Naive thymus-derived CD4-positive, alpha-beta T cell (primary cell): ENCODE measurements at places on chromosomes 6 and 20. TPM values are rescaled to one million over a fixed set of nuclear protein-coding genes. Genes with fewer than 3 reads are reported as not detected.

DNA sequence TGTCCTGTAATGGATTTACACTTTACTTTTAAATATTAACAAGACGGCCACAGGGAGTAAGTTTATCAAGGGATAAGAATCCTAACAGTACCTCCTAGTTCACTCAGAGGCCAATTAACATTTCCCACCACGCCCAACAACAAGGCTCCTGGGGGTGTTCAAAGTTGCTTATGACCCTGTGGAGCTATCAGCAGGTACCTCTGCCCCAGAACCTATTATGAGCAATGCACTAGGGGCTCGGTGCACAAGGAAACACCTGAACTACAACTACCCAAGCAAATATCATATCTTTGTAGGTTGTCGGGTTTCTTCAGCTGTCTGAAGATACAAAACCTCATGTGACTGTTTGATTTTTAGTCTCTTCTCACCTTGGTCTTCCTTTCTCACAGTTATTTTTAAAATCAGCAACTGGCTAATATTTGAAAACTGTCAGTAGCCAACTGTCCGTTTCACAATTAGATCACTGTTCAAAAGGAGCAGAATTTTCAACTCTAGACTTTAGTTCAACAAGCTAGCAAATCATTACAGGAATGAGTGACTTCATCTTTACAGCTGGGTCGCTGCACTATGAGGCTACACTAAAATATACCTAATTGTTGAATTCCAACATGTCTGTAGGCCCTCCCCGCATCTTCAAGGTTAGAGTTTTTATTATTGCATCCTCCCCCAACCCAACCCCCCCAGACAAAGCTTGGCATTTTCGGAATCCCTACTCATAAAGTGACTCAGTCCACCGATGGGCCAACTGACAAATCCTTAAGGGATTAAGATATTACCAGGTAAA lies 38.1 kb downstream of the B4GALT5 start:
- DNase-seq: no peak

DNA sequence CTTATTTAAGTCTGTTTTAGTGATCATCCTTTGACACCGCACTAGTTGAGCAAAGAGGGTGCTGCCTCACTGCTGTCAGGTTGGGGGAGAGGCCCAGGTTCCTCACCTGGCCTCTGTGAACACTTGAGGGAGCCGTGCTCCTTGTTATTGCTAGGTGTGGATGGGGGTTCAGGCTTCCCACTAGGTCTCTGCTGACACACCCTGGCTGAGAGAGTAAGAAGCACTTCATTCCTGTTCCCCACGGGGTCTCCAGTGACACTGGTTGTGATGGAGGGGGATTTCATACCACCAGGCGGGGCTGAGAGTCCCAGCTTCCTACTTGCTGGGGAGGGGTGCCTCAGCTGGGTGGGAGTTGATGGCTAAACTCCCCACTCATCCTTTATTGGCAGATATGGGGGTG lies 11.1 kb upstream of the NOTCH4 start:
- DNase-seq: peak; percentile 13

DNA sequence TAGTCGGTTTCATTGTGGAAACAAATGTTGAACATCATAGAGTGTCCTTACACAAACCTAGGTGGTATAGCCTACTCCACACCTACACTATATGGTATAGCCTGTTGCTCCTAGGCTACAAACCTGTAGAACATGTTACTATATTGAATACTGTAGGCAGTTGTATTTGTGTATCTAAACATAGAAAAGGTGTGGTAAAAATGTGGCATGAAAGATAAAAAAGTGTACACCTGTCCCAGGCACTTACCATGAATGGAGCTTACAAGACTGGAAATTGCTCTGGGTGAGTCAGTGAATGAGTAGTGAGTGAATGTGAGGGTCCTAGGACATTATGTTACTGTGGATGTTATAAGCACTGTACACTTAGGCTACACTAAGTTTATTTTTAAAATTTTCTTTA lies 103.0 kb downstream of the ZFAND3 start:
- no peak for DNase-seq

- DNase-seq: no peak
Observed at GRCh38 chr6:148578837-148579565, 167.8 kb upstream of the UST start.

GRCh38 chr6:11613336-11613735 lies 75.8 kb downstream of the TMEM170B start:
- no peak for DNase-seq

GRCh38 chr6:14436592-14437132 lies 319.1 kb downstream of the CD83 start:
- DNase-seq: no peak

GRCh38 chr6:52667572-52667971 lies 3.3 kb upstream of the TMEM14A start:
- no peak for DNase-seq

DNA sequence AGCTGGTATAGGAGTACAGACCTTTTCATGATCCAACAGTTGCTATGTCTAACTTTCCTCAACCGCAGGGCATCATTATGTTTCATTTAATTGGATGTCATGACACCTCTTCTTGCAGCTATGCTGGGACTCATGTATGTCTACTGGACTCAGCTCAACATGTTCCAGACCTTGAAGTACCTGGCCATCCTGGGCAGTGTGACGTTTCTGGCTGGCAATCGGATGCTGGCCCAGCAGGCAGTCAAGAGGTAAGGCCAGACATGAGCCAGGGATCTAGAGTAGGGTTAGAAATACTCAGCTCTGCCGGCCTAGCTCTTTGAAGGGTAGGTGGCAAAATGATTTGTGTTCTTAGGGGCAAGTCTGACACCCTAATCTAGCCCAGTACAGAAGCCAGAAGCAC lies 25.2 kb downstream of the GHRH start:
- no peak for DNase-seq

DNA sequence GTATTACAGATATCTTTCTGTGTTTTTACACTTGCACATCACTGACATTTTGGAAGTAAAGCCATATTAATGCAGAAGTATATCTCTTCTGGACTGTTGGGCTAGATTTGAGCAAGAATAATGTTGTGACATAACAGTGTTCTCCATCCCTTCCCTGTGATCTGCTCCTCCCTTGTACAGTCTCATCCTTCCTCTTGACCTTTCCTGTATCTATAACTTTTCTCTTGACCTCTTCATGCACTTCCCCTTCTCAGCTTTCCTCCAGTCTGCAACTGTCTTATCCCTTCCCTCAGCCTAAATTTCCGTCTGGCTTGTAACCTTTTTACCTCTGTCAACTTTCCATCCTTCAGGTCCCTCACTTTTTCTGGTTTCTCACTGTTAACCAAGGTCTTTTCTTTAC lies 29.8 kb downstream of the NCOA3 start:
- no peak for DNase-seq

- DNase-seq: no peak
Observed at GRCh38 chr20:57342829-57343228, 8.2 kb upstream of the RAE1 start.

Gene KCNK16
- polyA plus RNA-seq: not detected

Gene LPIN3
- polyA plus RNA-seq: not detected

Gene RXRB
- polyA plus RNA-seq: 9.4 TPM

Gene FAM162B
- polyA plus RNA-seq: not detected

Gene CYP24A1
- not detected for polyA plus RNA-seq
